Activated naive CD4-positive, alpha-beta T cell treated with anti-CD3 and anti-CD28 coated beads, Interleukin-2, amount 50 U/mL, for 16 hours (primary cell): ENCODE measurements at places on chromosomes 3 and 15.

DNA sequence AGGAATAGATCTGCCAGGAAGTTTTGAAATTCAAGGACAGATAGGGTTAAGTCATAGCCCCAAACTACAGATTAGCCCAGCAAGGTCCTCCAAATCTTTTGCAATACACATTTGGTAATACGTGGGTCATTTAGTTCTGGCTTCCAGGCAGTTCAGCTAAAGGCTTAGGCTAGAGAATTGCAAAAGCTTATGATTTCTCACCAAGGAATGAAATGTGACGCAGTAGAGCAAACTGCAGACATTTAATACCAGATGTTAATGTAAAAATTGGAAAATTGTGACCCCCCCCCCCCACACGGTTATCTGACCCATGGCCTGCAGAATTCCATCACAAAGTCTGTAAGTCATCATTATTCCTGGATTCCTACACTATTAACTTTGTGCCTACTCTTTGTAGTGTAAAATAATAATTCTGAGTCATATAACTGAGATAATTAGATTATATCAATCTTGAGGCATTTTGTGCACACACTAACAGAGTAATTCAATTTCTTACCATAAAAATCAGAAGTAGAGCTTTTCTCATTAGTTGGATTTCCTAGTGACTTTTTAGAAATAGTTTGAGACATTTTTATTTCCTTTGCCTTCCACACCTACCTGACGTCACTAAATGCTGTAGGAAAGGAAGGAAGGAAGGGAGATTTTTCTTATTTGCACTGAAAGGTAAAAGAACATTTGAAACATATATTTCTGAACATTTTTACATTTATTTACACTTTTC, 235.2 kb downstream of the DTWD1 start:
- DNase-seq = no peak

DNA sequence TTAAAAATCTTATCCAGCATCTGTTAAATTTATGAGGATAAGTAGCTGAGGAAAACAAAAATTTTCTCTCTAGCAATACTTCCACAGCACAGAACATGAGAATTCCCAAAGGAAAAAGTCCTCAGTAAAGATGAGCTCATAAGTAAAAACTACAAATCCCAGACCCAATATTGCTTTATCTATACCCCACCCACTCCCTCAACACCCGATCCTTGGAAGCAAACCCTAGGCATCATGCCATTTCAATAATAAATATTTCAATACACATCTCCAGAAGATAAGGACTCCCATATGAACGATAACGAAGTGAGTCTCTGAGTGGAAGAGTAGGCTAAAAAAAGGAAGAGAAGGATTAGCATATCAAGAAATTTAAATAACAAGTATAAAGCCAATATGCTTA, 8.3 kb upstream of the PRR20G start:
- no peak for DNase-seq

DNA sequence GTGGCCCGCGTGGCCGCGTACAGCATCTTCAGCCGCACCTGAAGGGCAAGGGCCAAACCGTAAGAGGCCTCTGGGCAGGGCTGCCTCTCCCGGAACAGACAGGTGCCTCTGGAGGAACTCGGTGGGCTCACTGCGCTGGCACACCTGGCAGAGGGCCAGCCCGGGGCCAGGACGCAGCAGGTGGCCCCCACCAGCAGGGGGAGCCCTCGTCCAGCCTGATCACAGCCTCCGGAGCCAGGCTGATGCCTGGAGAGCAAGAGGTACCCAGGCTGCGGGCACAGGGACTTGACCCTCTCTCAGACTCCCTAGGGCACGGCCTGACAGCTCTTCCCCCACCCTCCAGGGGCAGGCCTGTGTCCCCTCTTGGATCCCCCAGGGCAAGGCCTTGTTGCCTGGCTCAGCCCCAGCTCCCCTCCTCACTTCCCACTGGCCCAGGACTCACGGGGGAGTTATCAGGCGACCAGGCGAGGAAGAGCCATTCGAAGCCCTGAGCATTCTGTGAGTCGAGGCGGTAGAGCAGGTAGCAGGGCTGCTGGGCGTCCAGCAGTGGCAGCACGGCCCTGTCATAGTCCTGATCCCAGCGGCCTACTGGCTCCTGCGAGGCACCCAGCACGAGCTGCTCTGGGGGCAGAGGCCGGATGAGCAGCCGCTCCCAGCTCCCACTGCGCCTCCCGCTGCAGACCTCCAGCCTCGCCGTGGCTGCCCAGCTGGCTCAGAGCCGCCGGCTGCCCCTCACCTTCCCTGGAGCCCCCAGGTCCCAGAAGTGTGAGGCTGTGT, 6.2 kb upstream of the TLR9 start:
- peak; percentile 90 for DNase-seq

GRCh38 chr3:120153294-120153693, 59.0 kb upstream of the GSK3B start:
- DNase-seq = no peak

DNA sequence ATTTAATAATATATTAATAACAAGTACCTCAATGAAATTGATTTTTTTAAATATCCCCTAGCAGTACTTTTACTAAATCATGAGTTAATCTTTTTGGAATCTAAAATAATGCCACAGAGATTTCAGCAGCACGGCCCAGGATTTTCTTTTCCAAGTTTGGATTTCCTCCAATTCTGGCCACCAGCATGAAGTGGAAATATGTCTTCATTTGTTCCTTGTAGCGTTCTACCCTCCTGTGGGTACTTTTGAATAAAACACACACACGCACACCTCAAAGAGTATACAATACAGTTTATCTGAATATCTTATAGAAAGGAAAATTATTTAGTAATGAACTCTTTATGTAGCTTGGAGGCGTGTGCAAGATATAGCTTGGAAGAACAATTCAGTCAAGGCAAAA, 125.1 kb upstream of the STT3B start:
- DNase-seq = no peak

GRCh38 chr3:195899701-195900435, 8.5 kb downstream of the TNK2 start:
- DNase-seq = no peak

- no peak for DNase-seq
These were observed 1014.0 kb downstream of the SI start for GRCh38 chr3:164064298-164064697.

DNA sequence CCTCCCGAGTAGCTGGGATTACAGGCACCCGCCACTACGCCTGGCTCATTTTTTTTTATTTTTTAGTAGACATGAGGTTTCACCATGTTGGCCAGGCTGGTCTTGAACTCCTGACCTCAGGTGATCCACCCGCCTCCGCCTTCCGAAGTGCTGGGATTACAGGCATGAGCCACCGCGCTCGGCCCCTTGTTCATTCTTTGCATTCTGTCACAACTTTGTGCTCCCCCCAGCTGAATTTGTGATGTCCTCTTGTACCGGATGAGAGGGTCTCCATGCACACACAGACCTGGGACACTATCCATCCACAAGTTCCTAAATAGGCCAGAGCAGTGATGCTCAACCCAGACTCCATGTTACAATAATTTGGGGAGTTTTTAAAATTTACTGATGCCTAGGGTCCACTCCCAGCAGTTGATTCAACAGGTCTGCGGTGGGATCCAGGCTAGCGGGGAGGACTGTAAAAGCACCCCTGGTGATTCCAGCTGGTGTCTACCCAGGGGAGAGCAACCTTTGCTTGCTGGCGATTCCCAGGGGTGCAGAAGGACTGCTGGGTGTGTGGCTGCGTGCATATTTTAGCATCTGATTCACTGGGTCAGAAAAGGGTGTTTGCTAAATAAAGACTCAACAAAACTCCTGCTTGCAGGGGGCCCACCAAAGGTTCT, 1.0 kb downstream of the RASSF1 start:
- DNase-seq = no peak

GRCh38 chr3:120764206-120764605, 21.7 kb downstream of the GTF2E1 start:
- DNase-seq = no peak

- DNase-seq = no peak
These were observed 480.5 kb upstream of the ARRDC4 start for GRCh38 chr15:97479957-97480356.

DNA sequence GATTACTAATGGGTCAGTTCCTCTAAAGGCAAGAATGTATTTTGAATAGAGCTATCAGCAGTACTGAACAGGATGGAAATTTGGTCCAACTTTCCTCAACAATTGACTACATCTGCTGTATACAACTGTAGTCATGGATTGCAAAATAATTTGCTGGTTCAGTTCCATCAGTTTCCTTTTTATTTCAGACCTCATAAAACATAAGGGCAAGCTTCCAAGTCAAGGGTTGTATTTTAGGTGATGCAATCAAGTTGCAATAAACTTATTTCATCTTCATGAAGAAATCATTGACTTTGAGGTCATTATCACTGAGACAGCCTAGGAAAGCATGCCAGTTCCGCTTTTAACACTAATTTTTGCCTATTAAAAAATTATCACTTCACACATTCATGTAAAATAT, 90.4 kb upstream of the TSEN2 start:
- DNase-seq = no peak

GRCh38 chr3:46389306-46389705, 17.6 kb downstream of the CCR5AS start:
- no peak for DNase-seq

GRCh38 chr3:38022301-38022700, 7.1 kb downstream of the PLCD1 start:
- DNase-seq = no peak

DNA sequence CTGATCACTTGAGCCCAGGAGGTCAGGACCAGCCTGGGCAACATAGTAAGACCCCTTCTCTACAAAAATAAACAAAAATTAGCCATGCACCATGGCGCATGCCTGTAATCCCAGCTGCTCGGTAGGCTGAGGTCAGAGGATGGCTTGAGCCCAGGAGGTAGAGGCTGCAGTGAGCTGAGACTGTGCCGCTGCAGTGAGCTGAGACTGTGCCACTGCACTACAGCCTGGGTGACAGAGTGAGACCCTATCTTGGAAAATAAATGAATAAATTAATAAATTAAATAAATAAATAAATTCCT, 10.8 kb downstream of the SHISA5 start:
- no peak for DNase-seq

- DNase-seq = no peak
These were observed 21.4 kb upstream of the ESYT3 start for GRCh38 chr3:138412821-138413551.

GRCh38 chr3:40417845-40418543, 31.0 kb downstream of the ENTPD3 start:
- no peak for DNase-seq

DNA sequence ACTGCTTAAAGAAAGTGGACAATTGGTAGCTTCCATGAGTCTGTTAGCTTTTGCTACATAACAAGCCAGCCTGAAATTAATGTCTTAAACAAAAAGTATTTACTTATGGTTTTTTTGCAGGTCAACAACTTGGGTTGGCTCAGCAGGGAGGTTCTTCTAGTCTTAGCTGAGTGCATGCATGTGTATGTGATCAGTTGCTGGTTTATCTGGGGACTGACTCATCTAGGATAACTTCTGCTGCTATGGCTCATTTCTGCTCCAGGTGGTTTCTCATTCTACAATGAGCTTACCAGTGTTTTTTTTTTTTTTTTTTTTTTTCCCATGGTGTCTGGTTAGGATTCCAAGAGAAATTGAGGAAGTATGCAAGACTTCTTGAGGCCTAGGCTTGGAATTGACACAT, 244.7 kb downstream of the NSUN3 start:
- DNase-seq = no peak

GRCh38 chr3:10253731-10254130, 5.5 kb downstream of the TATDN2 start:
- DNase-seq = no peak

DNA sequence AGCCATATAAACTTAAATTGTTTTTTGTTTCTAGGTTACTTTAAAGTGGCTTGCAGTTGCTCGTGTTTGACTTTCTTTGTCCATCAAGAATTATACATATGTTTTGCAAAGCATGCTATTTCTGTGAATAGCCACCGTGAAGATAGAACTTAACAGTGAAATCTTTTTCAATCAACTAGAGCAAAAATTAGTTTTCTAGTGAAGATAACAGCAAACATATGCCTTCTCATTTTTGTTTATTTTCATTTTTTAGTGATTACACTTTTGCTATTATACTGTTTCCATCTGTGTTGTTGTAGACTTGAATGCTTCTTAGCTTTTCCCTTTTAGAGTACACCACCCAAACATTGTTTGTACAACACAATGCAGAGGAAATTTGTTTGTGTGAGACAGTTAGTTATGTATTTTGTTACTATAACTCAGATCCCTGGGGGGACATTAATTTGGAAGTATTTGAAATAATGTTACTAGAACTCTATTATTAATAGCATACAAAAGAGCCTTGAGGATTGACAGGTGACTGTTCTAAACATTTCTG, 62.8 kb downstream of the CRYBG3 start:
- no peak for DNase-seq

- no peak for DNase-seq
These were observed 105.5 kb upstream of the IL12A start for GRCh38 chr3:159882790-159883779.

DNA sequence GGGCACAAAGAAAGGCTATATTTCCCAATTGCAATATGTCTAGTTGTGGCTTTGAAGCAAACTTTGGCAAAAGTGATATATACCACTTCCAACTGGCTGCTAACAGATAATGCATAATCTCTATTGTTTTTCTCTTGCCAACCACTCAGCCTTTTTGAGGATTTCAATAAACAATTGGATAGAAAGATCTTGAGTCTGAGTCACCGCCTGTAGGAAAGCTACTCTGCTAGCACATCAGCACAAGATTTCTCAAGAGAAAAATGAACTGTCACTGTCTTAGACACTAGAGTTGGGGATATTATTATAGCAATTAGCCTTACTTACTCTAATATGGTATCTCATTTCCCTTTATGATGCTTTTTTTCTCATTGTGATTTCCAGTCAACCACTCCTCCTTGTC, 119.7 kb downstream of the SST start:
- no peak for DNase-seq

DNA sequence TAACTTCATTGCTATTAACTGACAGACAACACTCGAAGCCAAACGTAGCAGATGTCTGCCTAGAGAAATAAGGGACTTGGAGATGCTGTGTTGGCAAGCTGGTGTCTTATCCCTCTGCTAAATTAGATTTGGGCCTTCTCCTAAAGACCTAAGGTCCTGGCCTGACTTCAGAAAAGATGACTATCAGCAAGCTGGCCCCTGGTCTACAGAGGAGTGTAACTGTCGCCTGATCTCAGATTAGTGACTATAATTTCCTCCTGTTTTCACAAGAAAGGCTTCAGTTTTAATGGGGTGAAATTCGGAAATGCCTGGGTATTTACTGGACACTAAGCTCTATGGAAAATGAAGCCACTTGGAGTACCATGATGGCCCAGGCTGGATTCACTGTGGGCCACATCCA, 53.1 kb upstream of the SLC7A14 start:
- DNase-seq = no peak

GRCh38 chr15:52496776-52497470, 31.8 kb downstream of the MYO5A start:
- peak; percentile 61 for DNase-seq
